Thoracic aorta endothelial cell (primary cell): ENCODE measurements at places on chromosomes 4 and X. TPM values are rescaled to one million over a fixed set of nuclear protein-coding genes. Genes with fewer than 3 reads are reported as not detected.

The YIPF7 gene
- not detected in 2 replicates for total RNA-seq

The HELT gene
- total RNA-seq = not detected in 2 replicates

The NHS gene
- total RNA-seq = 0.13 and 0.29 TPM in 2 replicates

The BST1 gene
- 6.0 and 14.8 TPM in 2 replicates for total RNA-seq

The TRIM75 gene
- not detected in 2 replicates for total RNA-seq

The SFRP2 gene
- not detected in 2 replicates for total RNA-seq

The ADH1A gene
- total RNA-seq = not detected in 2 replicates

The ZNF711 gene
- total RNA-seq = 4.0 and 6.8 TPM in 2 replicates

The PRDM8 gene
- 0.50 and 0.66 TPM in 2 replicates for total RNA-seq

The ATP2B3 gene
- not detected in 2 replicates for total RNA-seq

The TCP11X2 gene
- not detected in 2 replicates for total RNA-seq

The EXOSC9 gene
- 61.8 and 65.7 TPM in 2 replicates for total RNA-seq

The IL21 gene
- total RNA-seq = not detected in 2 replicates

The GLUD2 gene
- total RNA-seq = 1.5 and 3.4 TPM in 2 replicates

The IGFBP7 gene
- 163 and 201 TPM in 2 replicates for total RNA-seq

The CT45A5 gene
- not detected in 2 replicates for total RNA-seq

The CENPVL1 gene
- total RNA-seq = not detected in 2 replicates

The CDKL2 gene
- total RNA-seq = 0.65 and 0.80 TPM in 2 replicates

The PHKA1 gene
- total RNA-seq = 8.0 and 14.3 TPM in 2 replicates

The AADAT gene
- total RNA-seq = 0.93 and 1.2 TPM in 2 replicates

The NCAPG gene
- 104 and 139 TPM in 2 replicates for total RNA-seq

The CSAG1 gene
- not detected in 2 replicates for total RNA-seq

The RTL3 gene
- 0.07 TPM in 1 of 2 replicates, not detected in the other for total RNA-seq

The OPHN1 gene
- total RNA-seq = 7.4 and 7.6 TPM in 2 replicates

The LARP7 gene
- 35.5 and 42.7 TPM in 2 replicates for total RNA-seq

The BCOR gene
- total RNA-seq = 19.5 and 21.5 TPM in 2 replicates

The IL9R gene
- total RNA-seq = 0.07 TPM in 1 of 2 replicates, not detected in the other

The KLHL34 gene
- total RNA-seq = not detected in 2 replicates

The FAM241A gene
- total RNA-seq = 31.0 and 36.8 TPM in 2 replicates

The TMPRSS11F gene
- total RNA-seq = not detected in 2 replicates

The SLC10A4 gene
- 0.07 and 0.27 TPM in 2 replicates for total RNA-seq

The TDO2 gene
- not detected in 2 replicates for total RNA-seq

The COL4A5 gene
- total RNA-seq = 9.3 and 19.1 TPM in 2 replicates

The ERAS gene
- total RNA-seq = not detected in 2 replicates

The YY2 gene
- total RNA-seq = 2.3 and 3.2 TPM in 2 replicates

The PAGE5 gene
- total RNA-seq = not detected in 2 replicates

The RAP2C gene
- total RNA-seq = 35.1 and 50.8 TPM in 2 replicates

The ADGRG2 gene
- total RNA-seq = not detected in 2 replicates

The PTTG2 gene
- total RNA-seq = not detected in 2 replicates

The CFP gene
- 0.13 and 0.14 TPM in 2 replicates for total RNA-seq

The MAB21L2 gene
- total RNA-seq = 2.8 TPM in 1 of 2 replicates, not detected in the other

The EXOC1L gene
- total RNA-seq = not detected in 2 replicates

The PDK3 gene
- total RNA-seq = 11.6 and 21.5 TPM in 2 replicates

The FOXO4 gene
- 2.9 and 3.8 TPM in 2 replicates for total RNA-seq

The PCDH18 gene
- 0.27 and 0.93 TPM in 2 replicates for total RNA-seq

The FAM13A gene
- total RNA-seq = 9.8 and 13.9 TPM in 2 replicates

The CNOT6L gene
- total RNA-seq = 59.4 and 70.1 TPM in 2 replicates

The EREG gene
- not detected in 2 replicates for total RNA-seq

The LCORL gene
- total RNA-seq = 17.7 and 24.5 TPM in 2 replicates

The SGCB gene
- total RNA-seq = 42.0 and 42.7 TPM in 2 replicates

The SAT1 gene
- total RNA-seq = 408 and 688 TPM in 2 replicates

The CCDC120 gene
- 1.1 and 1.2 TPM in 2 replicates for total RNA-seq

The IGSF1 gene
- not detected in 2 replicates for total RNA-seq

The CYSLTR1 gene
- not detected in 2 replicates for total RNA-seq

The F9 gene
- total RNA-seq = not detected in 2 replicates

The GPRIN3 gene
- total RNA-seq = 2.7 and 2.8 TPM in 2 replicates

The GAGE12H gene
- total RNA-seq = not detected in 2 replicates
